ENCODE measurements at places on chromosomes 7 and 10. TPM values are rescaled to one million over a fixed set of nuclear protein-coding genes. Genes with fewer than 3 reads are reported as not detected.

DNA sequence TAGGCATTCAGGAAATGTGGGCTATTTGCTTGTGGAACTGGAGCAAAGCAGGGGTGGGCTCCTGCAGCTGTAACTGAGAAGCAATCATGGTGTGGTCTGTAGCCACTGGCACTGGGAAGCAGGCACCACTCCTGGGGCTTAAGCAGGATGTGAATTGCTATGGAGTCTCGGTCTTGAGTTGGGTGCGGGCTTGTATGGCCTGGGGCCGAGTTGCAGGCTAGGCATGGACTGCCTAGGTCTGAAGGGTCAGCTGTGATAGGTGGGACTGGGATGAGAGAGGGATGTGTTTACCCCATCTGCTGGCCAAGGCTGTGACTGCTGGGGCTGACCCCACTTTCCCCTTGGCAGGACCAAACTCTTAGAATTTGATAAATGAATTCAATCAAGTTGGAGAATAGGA lies 43.0 kb downstream of the ADCY1 start:
- H3K4me3 ChIP-seq: no peak overlapping the region
- H3K27ac ChIP-seq: no peak overlapping the region
- no peak for DNase-seq
- H3K4me1 ChIP-seq: no peaks in the 10 kb centered on the region
- peaks cover 2% of the 10 kb centered on the region for H3K27me3 ChIP-seq
- peaks cover 2% of the 10 kb centered on the region for H3K36me3 ChIP-seq

- no peak overlapping the region for H3K27ac ChIP-seq
- H3K27me3 ChIP-seq: peaks cover 4% of the 10 kb centered on the region
- H3K4me3 ChIP-seq: no peak overlapping the region
- H3K36me3 ChIP-seq: no peaks in the 10 kb centered on the region
- no peak for DNase-seq
These were observed 97.8 kb downstream of the AUTS2 start for GRCh38 chr7:69696054-69696591.

Gene ZNF727
- total RNA-seq: 1.1 TPM

DNA sequence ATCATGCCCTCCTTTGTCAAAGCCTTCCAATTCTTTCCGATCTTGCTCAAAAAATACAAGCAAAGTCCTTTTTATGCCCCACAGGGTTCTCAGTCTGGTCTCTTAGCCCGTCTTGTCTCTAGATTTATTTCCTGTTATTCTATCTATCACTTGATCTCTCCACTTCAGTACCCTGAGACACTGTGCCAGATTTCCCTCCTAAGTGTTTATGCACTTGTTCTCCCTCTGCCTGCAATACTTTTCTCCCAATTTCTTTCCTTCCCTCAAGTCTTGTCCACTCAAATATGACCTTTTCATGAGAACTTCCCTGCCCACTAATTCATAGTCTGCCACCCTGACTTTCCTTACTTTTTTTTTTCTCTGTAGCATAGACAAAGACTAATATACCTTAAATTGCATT lies 141.4 kb downstream of the MBL2 start:
- H3K4me1 ChIP-seq: no peaks in the 10 kb centered on the region
- H3K27me3 ChIP-seq: no peaks in the 10 kb centered on the region
- H3K4me3 ChIP-seq: no peak overlapping the region
- DNase-seq: no peak
- H3K27ac ChIP-seq: no peak overlapping the region
- H3K36me3 ChIP-seq: no peaks in the 10 kb centered on the region

Gene WDR86
- not detected for total RNA-seq

Gene PCGF6
- total RNA-seq: 14.8 TPM

GRCh38 chr10:20446561-20447193 lies 450.4 kb downstream of the NEBL start:
- H3K4me3 ChIP-seq: no peak overlapping the region
- no peaks in the 10 kb centered on the region for H3K27me3 ChIP-seq
- no peaks in the 10 kb centered on the region for H3K36me3 ChIP-seq
- no peak overlapping the region for H3K27ac ChIP-seq

DNA sequence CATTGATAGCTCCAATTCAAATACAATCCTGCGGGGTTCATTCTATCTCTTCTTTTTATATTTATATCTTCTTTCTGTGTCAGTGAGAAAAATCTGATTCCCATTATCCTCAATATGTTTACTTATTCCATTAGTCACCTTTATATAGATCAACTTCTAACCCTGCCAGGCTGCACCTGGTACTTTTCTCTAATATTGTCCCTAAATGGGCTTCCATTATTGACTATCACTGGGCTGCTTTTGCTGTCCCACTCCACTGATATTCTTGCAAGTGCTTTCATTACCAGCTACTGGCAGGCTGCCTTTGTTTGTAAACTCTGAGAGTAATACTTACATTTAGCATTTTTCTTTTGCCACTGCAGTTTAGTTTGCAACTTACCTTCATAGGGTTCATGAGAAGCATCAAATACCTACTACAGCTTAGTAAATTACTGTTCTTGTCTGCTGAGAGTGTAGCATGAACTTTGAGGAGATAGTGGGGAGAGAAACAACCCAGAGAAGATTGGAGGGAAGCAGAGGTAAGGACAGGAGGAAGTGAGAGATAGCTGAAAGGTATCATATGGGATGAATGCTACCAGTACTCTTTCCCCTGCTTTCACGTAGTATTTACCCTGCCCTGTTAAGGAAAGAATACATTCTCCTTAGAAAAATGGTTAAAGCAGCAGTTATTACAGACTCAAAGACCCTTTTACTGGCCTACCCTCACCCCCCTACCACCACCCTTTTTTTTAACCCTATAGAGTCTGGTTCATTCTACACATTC lies 119.1 kb downstream of the PHTF2 start:
- no peak overlapping the region for H3K27ac ChIP-seq
- H3K4me3 ChIP-seq: no peak overlapping the region
- peaks cover 5% of the 10 kb centered on the region for H3K36me3 ChIP-seq
- no peak for DNase-seq
- H3K27me3 ChIP-seq: no peaks in the 10 kb centered on the region
- peaks cover 4% of the 10 kb centered on the region for H3K4me1 ChIP-seq

- H3K27ac ChIP-seq: peak overlapping the region; percentile 43
- no peak overlapping the region for H3K4me3 ChIP-seq
- H3K36me3 ChIP-seq: peaks cover 17% of the 10 kb centered on the region
- H3K4me1 ChIP-seq: peaks cover 37% of the 10 kb centered on the region
These were observed 126.0 kb downstream of the SGMS1 start for GRCh38 chr10:50497758-50498157.

Gene TCAF2
- total RNA-seq: 50.6 TPM

DNA sequence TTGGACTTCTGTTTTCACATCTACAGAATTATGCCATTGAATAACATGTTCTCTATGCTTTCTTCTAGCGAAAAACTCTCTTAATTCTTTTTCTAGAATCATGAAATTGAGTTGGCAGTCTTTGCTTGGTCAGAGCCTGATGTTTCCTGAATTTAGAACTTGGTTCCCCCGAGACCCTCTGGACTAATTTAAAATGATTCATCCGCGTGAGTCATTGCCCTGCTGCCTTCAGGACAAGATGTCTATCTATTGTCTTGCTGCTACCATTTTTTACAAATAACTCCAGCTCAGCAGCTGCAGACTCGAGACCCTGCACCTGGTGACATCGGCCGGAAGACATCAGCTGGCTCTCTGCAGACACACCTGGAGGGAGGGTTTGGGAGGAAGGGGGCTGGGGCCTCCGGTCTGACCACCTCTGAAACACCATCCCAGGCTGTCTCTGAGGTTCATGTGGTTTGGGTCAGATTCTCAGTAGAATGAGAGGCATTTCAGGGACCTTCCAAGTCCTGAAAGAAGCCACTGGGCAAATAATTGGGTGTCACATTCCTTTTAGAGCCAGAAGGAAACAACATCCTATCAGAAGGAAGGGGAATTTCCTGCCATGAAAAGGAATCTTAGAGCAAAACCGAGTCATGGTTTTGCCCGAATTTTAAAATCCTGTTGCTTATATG lies 20.9 kb upstream of the KLF6 start:
- peak; percentile 59 for DNase-seq
- H3K4me1 ChIP-seq: peaks cover 63% of the 10 kb centered on the region

DNA sequence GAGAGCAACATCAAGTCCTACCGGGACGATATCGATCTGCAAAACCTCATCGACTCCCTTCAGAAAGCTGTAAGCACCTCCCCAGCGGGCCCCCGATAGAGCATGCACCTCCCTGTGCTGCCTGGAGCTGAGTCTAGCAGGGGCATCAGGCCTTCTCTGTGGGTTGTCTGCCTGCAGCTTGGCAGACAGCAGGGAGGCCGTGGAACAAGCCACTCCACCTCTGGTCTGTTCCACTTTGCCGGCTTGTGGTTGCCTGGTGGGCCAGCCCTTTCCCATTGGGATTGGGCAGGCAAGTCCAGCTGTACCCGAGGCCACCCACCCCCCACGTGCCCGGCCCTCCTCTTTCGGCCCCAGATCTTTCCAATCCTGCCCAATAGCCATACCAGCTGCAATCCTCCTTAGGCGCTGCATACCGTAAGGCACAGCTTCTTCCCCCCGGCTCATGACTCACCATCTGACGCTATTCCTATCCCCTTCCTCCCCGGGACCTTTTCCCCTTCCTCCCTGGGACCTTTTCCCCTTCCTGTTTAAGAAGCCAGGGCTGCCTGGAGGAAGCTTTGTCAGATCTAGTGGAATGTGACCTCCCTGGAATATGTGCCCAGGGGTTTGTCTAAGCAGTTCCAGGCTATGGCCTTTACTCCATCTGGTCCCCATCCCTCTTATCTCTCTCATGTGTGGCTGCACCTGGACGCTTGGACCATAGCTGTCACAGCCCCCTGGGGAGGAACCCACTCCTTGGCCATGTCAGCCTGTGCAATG lies 28.1 kb upstream of the SH2D4B start:
- peaks cover 30% of the 10 kb centered on the region for H3K4me1 ChIP-seq
- DNase-seq: no peak
- H3K27me3 ChIP-seq: no peaks in the 10 kb centered on the region
- H3K4me3 ChIP-seq: no peak overlapping the region
- H3K27ac ChIP-seq: no peak overlapping the region
- peaks cover 41% of the 10 kb centered on the region for H3K36me3 ChIP-seq

Gene MMD2
- not detected for total RNA-seq

Gene ZRANB1
- 10.4 TPM for total RNA-seq

- H3K36me3 ChIP-seq: no peaks in the 10 kb centered on the region
- no peaks in the 10 kb centered on the region for H3K4me1 ChIP-seq
- no peak overlapping the region for H3K4me3 ChIP-seq
- H3K27me3 ChIP-seq: no peaks in the 10 kb centered on the region
- no peak overlapping the region for H3K27ac ChIP-seq
These were observed 14.7 kb downstream of the AQP1 start for GRCh38 chr7:30926313-30926712.

DNA sequence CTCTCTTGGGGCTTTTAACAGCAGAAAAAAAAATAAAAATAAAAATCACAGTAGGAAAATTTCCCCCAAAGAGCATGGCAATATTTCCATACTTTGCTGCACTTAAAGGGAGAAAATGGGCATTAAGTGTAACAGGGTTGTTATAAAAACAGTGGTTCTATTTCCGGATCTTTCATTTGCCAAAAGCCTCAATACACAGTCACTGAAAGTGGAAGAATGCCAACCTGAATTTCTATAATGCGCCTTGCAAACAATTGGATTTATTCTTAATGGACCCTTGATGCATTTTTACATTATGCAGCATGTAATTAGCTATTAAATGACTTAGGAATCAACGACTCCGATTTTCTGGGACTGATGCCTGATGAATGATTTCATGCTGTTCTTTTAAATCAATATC lies 127.6 kb upstream of the NANOS1 start:
- DNase-seq: no peak
- no peaks in the 10 kb centered on the region for H3K4me1 ChIP-seq
- peaks cover 6% of the 10 kb centered on the region for H3K27me3 ChIP-seq

GRCh38 chr10:103127241-103127640 lies 65.8 kb downstream of the NT5C2 start:
- H3K27me3 ChIP-seq: no peaks in the 10 kb centered on the region
- peaks cover 12% of the 10 kb centered on the region for H3K36me3 ChIP-seq
- no peak overlapping the region for H3K4me3 ChIP-seq

DNA sequence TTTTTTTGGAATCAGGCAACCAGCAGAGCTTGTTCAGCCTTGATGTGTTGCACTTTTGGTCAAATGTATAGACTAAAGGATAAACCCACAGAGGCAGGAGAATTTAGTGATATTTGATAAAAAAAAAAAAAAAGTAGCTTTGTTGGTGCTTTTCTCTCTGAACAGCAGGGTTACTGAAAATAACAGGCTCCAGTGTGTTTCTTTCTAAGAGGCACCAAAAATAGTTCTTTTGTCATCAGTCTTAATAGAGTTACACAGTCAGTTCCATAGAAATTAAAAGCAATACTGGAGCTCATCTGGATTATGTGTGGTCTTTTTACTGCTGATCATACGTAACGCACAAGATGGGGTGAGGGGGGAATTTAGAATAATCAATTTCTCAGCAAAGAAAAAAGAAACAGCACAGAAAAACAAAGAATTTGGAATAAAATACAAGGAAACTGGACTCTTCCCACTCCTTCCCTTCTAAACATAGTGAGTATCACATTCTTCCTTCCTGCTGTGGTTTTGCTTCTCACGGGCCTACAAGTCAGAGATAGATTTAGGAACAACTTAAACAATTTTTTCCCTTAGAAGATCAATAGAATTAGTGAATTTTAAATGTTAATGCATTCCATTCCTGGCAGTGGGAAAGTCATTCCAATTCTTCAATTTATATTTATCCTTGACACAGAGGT lies 178.8 kb upstream of the AKR1E2 start:
- peaks cover 7% of the 10 kb centered on the region for H3K27me3 ChIP-seq
- no peaks in the 10 kb centered on the region for H3K36me3 ChIP-seq
- no peak overlapping the region for H3K27ac ChIP-seq

DNA sequence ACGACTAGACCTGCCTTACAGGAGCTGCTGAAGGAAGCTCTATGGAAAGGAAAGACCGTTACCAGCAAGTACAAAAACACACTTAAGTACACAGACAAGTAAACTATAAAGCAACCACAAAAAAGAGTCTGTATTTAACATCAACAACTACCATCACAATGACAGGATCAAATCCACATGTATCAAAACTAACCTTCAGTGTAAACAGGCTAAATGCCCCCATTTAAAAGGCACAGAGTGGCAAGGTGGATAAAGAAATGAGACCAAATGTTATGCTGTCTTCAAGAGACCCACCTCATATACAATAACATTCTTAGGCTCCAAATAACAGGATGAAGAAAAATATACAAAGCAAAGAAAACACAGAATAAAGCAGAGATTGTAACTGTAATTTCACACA lies 307.0 kb upstream of the DKK1 start:
- no peak overlapping the region for H3K27ac ChIP-seq
- H3K27me3 ChIP-seq: peaks cover 2% of the 10 kb centered on the region
- no peak for DNase-seq
- no peaks in the 10 kb centered on the region for H3K36me3 ChIP-seq
- H3K4me1 ChIP-seq: no peaks in the 10 kb centered on the region

DNA sequence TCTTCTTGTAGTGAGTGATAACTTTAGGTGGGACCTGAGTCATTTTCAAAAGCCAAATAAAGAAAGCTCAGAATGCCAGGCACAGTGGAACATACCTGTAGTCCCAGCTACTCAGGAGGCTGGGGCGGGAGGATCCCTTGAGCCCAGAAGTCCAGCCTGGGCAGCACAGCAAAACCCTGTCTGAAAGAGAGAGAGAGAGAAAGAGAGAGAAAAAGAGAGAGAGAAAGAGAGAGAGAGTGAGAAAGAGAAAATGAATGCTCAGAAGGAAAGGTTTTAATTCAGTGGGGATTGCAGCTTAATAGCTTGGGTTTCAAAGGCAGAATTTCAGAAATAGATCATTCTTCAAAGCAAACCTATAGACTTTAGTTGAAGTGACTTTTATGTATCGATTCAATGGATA lies 25.7 kb downstream of the GPNMB start:
- H3K36me3 ChIP-seq: no peaks in the 10 kb centered on the region
- no peak overlapping the region for H3K27ac ChIP-seq
- peaks cover 4% of the 10 kb centered on the region for H3K27me3 ChIP-seq
